ENCODE measurements at places on chromosomes 13 and 19. TPM values are rescaled to one million over a fixed set of nuclear protein-coding genes. Genes with fewer than 3 reads are reported as not detected.

The CEBPA gene
- 30.5 TPM for total RNA-seq

The PSG11 gene
- not detected for total RNA-seq

- H3K27me3 ChIP-seq, result no peaks in the 10 kb centered on the region
- no peak overlapping the region for H3K27ac ChIP-seq
- H3K4me1 ChIP-seq, result no peaks in the 10 kb centered on the region
- DNase-seq, result no peak
Measured at GRCh38 chr13:75236774-75237173, 245.2 kb downstream of the TBC1D4 start.

DNA sequence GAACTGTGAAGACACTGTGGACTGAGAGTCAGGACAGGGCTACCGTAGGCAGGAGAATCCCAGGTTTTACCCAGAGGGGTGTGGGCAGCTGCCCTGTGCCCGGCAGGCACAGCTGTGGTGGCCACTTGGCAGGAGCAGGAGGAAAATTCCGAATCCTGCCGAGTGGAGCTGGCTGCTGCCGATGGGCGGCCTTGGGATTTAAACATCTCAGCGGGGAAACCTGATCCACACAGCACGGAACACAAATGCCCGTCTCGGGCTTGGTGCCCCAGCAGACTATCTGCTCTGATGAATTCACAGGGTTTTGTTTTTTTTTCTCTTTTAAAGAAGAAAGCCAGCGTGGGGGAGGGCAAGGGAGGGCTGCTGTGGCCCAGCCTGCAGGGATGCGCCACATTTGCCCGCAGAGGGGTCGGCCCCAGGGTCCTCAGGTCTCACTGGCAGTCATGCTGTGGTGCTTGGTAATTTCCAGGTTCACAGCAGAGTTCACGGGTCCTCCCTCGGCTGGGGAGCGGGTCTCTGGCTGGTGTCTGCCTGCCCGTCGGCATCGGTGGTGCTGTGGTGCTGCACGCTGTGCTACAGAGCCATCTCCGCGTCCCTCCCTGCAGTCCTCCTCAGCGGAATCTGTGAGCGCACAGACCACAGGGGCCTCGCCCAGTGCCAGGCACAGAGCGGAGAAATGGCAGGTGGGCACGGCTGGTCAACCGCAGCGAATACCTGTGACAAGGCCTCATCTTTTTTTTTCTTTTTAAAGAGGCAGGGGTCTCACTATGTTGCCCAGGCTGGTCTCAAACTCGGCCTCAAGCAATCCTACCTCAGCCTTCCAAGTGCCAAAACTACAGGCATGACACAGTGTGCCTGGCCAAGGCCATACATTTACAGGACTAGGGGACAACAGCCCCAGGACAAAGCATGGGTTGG lies 28.1 kb downstream of the MPND start:
- peaks cover 80% of the 10 kb centered on the region for H3K4me1 ChIP-seq
- no peak overlapping the region for H3K4me3 ChIP-seq
- DNase-seq, result no peak
- H3K36me3 ChIP-seq, result peaks cover 43% of the 10 kb centered on the region

- no peak overlapping the region for H3K4me3 ChIP-seq
- no peaks in the 10 kb centered on the region for H3K4me1 ChIP-seq
- no peaks in the 10 kb centered on the region for H3K27me3 ChIP-seq
- no peak for DNase-seq
- no peaks in the 10 kb centered on the region for H3K36me3 ChIP-seq
- no peak overlapping the region for H3K27ac ChIP-seq
Measured at GRCh38 chr13:65074248-65074647, 2155.9 kb downstream of the PCDH9 start.

- H3K4me1 ChIP-seq, result no peaks in the 10 kb centered on the region
- DNase-seq, result no peak
- H3K27me3 ChIP-seq, result no peaks in the 10 kb centered on the region
- H3K4me3 ChIP-seq, result no peak overlapping the region
Measured at GRCh38 chr13:27371932-27372331, 52.5 kb upstream of the GTF3A start.

- no peak for DNase-seq
- no peaks in the 10 kb centered on the region for H3K27me3 ChIP-seq
- no peaks in the 10 kb centered on the region for H3K36me3 ChIP-seq
- no peak overlapping the region for H3K4me3 ChIP-seq
- no peaks in the 10 kb centered on the region for H3K4me1 ChIP-seq
Measured at GRCh38 chr13:29159871-29160270, 339.7 kb downstream of the MTUS2 start.

- DNase-seq, result no peak
- no peaks in the 10 kb centered on the region for H3K36me3 ChIP-seq
- no peaks in the 10 kb centered on the region for H3K4me1 ChIP-seq
- no peak overlapping the region for H3K27ac ChIP-seq
- H3K4me3 ChIP-seq, result no peak overlapping the region
- no peaks in the 10 kb centered on the region for H3K27me3 ChIP-seq
Measured at GRCh38 chr13:50668691-50669271, 174.7 kb downstream of the DLEU7 start.

The METTL21C gene
- not detected for total RNA-seq

- no peaks in the 10 kb centered on the region for H3K36me3 ChIP-seq
- peaks cover 18% of the 10 kb centered on the region for H3K4me1 ChIP-seq
- DNase-seq, result no peak
- peak overlapping the region; percentile 50 for H3K4me3 ChIP-seq
- no peaks in the 10 kb centered on the region for H3K27me3 ChIP-seq
Measured at GRCh38 chr19:2983351-2984214, 6.2 kb downstream of the TLE6 start.

The GAS6 gene
- 69.0 TPM for total RNA-seq

- peak overlapping the region; percentile 87 for H3K27ac ChIP-seq
- H3K27me3 ChIP-seq, result no peaks in the 10 kb centered on the region
- no peak for DNase-seq
- H3K36me3 ChIP-seq, result peaks cover 7% of the 10 kb centered on the region
Measured at GRCh38 chr19:57302020-57302465, 18.2 kb upstream of the ZNF543 start.

GRCh38 chr19:17145546-17146497 lies 69.3 kb upstream of the USE1 start:
- H3K36me3 ChIP-seq, result no peaks in the 10 kb centered on the region
- H3K4me1 ChIP-seq, result no peaks in the 10 kb centered on the region
- no peaks in the 10 kb centered on the region for H3K27me3 ChIP-seq
- no peak for DNase-seq
- no peak overlapping the region for H3K4me3 ChIP-seq

DNA sequence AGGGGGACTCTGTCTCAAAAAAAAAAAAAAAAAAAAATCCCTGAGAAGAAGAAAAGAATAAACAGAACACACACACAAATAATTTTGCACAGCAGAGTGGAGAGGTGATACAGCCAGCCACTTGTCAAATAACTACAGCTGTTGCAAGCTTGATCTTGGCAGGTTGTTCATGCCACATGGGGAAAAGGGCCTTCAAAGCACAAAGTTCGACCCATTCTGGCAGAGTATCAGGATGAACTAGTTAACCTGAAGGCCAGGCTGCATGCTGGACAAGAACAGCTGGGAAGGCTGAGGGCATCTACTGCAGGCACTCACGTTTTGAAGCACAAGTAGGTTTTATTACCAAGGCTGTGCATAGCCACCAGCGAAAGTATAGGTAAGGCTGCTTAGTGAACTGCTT lies 104.1 kb downstream of the KCTD15 start:
- H3K27ac ChIP-seq, result no peak overlapping the region
- no peaks in the 10 kb centered on the region for H3K36me3 ChIP-seq
- DNase-seq, result no peak
- H3K27me3 ChIP-seq, result no peaks in the 10 kb centered on the region
- H3K4me1 ChIP-seq, result peaks cover 4% of the 10 kb centered on the region
- no peak overlapping the region for H3K4me3 ChIP-seq

DNA sequence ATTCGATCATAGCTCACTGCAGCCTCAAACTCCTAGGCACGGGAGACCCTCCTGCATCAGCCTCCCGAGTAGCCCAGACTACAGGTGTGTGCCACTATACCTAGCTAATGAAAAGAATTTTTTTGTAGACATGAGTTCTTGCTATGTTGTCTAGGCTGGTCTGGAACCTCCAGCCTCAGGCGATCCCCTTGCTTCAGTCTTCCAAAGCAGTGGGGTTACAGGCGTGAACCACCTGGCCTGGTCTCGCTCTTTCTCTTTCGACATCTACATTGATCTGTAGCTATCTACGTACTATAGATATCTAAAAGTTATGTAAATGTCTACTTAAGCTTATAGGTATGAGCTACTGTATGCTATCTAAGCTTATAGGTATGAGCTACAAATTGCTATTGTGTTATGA lies 32.4 kb downstream of the NUMBL start:
- H3K27me3 ChIP-seq, result no peaks in the 10 kb centered on the region
- H3K36me3 ChIP-seq, result no peaks in the 10 kb centered on the region
- H3K4me1 ChIP-seq, result no peaks in the 10 kb centered on the region
- H3K27ac ChIP-seq, result no peak overlapping the region
- no peak overlapping the region for H3K4me3 ChIP-seq
- no peak for DNase-seq

DNA sequence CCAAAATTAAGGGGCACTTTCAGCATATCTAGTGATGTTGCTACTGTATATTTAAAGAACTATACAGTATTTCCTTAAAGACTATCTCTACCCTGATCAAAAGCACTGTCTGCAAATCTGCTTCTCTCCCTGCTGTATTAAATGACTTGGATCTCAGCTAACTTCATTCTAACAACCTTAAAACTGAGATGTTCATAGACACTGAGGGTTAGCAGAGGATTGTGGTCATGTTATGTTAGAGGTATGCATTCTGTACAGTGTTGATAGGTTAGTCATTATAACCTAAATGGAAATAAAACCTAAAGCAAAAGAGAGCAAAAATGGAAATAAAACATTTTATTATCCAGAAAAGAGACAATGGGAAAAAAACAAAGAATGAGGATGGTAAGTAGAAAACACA lies 9.9 kb downstream of the GPR183 start:
- H3K27ac ChIP-seq, result no peak overlapping the region
- no peak overlapping the region for H3K4me3 ChIP-seq

- H3K36me3 ChIP-seq, result no peaks in the 10 kb centered on the region
- H3K27ac ChIP-seq, result no peak overlapping the region
- H3K27me3 ChIP-seq, result no peaks in the 10 kb centered on the region
- no peak overlapping the region for H3K4me3 ChIP-seq
- DNase-seq, result no peak
Measured at GRCh38 chr19:19480688-19481087, 34.7 kb downstream of the TSSK6 start.

DNA sequence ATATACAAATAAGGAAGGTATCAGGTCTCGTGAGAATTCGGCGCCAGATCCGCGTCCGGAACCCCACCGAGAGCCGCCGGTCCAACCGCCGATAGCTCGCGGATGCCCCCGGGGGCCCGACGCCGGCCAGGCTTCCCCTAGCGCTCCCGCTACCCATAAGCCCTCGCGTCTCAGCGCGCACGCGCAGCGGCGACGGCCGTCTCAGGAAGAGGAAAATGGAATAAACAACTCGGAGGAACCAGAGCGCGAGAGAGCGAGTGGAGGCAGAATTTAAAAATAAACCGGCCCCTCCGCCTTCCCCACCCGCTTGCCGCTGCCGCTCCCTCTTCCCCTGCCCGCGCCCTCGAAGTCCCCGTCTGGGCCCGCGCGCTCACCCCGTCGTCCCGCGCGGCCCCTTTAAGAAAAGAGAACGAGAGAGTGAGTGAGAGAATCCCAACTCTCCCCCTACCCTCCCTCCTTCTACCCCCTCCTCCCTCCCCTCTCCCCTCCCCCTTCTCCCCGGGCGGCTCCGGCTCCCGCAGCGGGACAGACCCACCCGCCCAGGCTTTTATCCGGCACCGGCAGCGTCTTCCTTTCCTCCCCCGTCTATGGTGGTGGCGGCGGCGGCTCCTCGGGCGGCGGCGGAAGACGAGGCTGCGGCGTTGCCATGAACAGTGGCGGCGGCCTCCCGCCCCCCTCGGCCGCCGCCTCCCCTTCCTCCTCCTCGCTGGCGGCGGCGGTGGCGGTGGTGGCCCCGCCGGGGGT lies at the start of gene PAN3:
PAN3 (plus strand) TSS at position 534 of the 744 bp plus-strand sequence; CDS start at position 647, 113 bp downstream.
- H3K4me1 ChIP-seq, result peaks cover 50% of the 10 kb centered on the region
- H3K36me3 ChIP-seq, result no peaks in the 10 kb centered on the region
- no peaks in the 10 kb centered on the region for H3K27me3 ChIP-seq
- peak within 1 kb of the TSS; percentile 97 for H3K4me3 ChIP-seq
- peak; percentile 69 for DNase-seq
- H3K27ac ChIP-seq, result peak within 1 kb of the TSS; percentile 99

DNA sequence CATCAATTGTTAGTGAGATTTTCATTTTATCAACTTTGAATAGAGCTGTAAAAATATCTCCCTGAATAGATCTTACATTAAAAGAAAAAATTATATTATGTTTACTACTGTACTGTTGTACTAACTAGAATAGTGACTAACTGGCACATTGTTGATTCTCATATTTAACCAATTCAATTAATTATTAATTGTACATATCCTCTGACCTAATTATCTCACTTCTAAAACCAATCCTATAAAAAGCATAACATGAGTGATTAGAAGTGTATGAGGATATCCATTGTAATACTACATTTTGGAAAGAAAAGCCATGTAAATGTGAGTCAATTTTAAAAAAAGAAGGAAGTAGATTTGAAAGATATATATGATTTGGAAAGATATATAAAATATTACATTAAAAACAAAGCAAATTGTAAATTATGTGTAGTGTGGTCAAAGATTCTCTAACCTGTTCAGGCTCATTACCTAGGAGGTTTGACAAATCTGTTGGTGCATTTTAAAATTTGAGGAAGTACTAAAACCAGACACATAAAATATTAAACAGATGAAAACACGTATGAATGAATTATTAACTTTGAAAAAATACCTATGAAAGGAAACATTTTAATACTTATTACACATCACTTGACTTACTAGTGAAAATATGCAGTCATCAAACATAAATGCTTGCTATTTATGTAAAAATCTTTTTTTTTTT lies 829.8 kb upstream of the SLC10A2 start:
- H3K27me3 ChIP-seq, result no peaks in the 10 kb centered on the region
- H3K4me3 ChIP-seq, result no peak overlapping the region
- H3K4me1 ChIP-seq, result no peaks in the 10 kb centered on the region
- H3K36me3 ChIP-seq, result no peaks in the 10 kb centered on the region

DNA sequence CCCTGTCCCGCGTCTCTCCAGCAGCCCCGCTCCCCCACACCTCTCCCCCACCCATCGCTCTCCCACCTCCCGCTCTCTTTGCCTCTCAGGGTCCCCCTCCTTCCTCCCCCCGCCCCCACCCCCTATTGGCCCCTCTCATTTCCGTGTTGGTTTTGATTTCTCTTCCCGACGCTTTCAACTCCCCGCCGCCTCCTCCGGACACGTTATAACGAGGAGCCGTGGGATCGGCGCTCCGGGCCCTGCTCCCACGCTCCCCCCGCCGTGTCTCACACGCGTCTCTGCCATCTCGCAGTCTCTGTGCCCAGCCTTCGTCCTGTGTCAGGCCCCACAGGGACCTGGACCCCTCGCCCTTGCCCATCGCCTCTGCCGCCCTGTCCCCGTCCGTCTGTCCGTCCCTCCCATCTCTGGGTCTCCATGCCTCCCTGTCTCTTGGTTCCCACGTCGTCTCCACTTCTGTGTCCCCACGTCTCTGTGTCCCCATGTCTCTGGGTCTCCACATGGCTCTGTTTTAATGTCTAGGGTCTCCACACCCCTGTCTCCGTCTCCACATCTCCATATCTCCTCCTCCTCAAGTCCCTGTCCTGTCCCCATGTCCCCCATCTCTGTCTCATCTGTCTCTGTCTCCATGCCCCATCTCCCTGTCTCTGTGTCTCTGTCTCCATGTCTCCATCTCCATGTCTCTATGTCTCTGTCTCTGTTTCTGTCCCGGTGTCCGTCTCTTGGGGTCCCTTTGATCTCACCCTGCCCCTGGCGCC lies 13.1 kb downstream of the ERFL start:
- H3K4me1 ChIP-seq, result no peaks in the 10 kb centered on the region
- no peak overlapping the region for H3K4me3 ChIP-seq
- no peak overlapping the region for H3K27ac ChIP-seq
- no peaks in the 10 kb centered on the region for H3K36me3 ChIP-seq
- no peak for DNase-seq

GRCh38 chr13:70844391-70845108 lies 736.3 kb upstream of the KLHL1 start:
- no peaks in the 10 kb centered on the region for H3K27me3 ChIP-seq
- H3K4me1 ChIP-seq, result no peaks in the 10 kb centered on the region
- H3K27ac ChIP-seq, result no peak overlapping the region
- no peak for DNase-seq
- H3K4me3 ChIP-seq, result no peak overlapping the region
- H3K36me3 ChIP-seq, result no peaks in the 10 kb centered on the region

Data from esophagus squamous epithelium (tissue), 5 donors.